ENCODE measurements at places on chromosomes 5 and 9. TPM values are rescaled to one million over a fixed set of nuclear protein-coding genes. Genes with fewer than 3 reads are reported as not detected.
A peak's percentile ranks its signal among the peaks of the same experiment; 100 is the strongest.

CERCAM gene
- 0.64 TPM for total RNA-seq

DNA sequence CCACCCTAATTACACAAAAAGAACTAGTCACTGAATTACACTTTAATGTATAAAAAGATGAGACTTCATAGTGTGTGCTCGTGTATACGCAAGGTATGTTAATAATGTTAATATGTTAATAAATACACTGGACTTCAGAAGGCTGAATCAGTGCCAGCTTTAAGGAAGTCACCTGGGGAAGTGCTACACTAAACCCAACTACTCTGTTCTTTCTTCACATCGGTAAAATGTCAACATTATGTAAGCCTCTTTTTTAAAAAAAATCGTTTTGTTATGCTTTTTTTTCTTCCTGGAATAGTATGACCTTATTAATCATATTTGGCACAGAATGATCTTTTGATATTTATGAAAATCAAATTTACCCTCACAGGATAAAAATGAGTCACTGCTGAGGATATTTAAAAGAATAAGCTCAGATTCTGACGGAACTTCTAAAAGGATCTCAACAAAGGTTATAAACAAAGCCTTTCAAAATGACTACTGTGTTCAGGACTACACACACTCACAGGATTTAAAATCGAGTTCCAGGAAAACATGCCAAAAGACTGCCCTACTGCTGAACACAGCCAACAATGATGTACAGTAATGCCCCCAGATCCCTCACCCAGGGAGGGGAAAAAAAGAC is 75.9 kb downstream of the AUH start:
- no peaks in the 10 kb centered on the region for H3K4me1 ChIP-seq
- no peak overlapping the region for H3K27ac ChIP-seq
- DNase-seq, result no peak

- DNase-seq, result no peak
- no peak overlapping the region for H3K27ac ChIP-seq
- no peaks in the 10 kb centered on the region for H3K27me3 ChIP-seq
- no peaks in the 10 kb centered on the region for H3K4me1 ChIP-seq
- H3K4me3 ChIP-seq, result no peak overlapping the region
These were observed 84.9 kb downstream of the ADAMTS12 start for GRCh38 chr5:33806738-33807442.

- no peak overlapping the region for H3K4me3 ChIP-seq
- H3K27ac ChIP-seq, result no peak overlapping the region
- DNase-seq, result no peak
- no peaks in the 10 kb centered on the region for H3K4me1 ChIP-seq
These were observed 7.3 kb upstream of the ROPN1L start for GRCh38 chr5:10434392-10434791.

GRCh38 chr9:33430942-33431341 is 16.5 kb downstream of the AQP3 start:
- H3K27me3 ChIP-seq, result no peaks in the 10 kb centered on the region
- no peaks in the 10 kb centered on the region for H3K36me3 ChIP-seq
- DNase-seq, result no peak
- H3K4me1 ChIP-seq, result no peaks in the 10 kb centered on the region
- no peak overlapping the region for H3K27ac ChIP-seq

DNA sequence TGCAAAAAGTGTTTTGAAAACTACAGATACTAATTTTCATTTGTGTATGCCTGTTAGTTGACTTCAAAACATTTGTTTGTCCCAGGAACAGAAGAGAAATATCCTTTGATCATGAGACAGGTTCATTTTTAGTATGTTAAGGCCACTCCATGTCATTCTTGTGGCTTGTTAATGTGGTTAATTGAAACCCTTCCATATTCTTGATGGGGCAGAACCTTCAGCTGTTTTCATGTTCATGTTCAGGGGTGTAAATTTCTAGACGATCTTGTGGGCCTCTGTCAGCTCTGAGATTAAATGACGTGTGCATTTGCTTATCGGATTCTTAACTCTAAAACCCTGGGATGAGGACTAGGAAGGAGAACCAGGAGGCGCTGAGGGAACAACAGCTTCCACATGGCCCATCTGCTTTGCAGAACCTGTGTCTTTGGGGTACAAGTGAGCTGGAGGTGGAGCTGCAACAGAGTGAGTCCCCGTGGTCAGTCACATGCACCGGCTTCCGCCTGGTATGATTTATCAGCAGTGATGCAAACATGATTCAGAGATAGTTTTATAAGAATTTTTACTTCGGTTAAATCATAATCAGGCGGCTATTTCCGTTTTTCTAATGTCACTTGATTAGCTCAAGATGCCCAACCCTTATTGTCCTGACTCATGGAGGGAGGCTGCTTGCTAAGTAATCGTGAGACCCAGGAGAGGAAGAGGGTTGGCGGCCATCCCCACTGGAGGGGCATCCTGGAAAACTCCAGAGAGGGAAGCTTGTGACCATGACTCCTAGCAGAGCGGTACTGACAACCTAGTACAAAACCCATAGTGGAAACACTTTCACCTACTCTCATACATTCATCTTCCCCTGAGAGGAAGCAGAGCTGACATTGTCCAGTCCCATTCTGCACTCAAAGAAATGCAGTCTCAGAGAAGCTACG is 138.4 kb downstream of the C9orf152 start:
- DNase-seq, result no peak
- H3K27me3 ChIP-seq, result no peaks in the 10 kb centered on the region
- H3K27ac ChIP-seq, result no peak overlapping the region
- H3K4me1 ChIP-seq, result no peaks in the 10 kb centered on the region
- H3K4me3 ChIP-seq, result no peak overlapping the region

DNA sequence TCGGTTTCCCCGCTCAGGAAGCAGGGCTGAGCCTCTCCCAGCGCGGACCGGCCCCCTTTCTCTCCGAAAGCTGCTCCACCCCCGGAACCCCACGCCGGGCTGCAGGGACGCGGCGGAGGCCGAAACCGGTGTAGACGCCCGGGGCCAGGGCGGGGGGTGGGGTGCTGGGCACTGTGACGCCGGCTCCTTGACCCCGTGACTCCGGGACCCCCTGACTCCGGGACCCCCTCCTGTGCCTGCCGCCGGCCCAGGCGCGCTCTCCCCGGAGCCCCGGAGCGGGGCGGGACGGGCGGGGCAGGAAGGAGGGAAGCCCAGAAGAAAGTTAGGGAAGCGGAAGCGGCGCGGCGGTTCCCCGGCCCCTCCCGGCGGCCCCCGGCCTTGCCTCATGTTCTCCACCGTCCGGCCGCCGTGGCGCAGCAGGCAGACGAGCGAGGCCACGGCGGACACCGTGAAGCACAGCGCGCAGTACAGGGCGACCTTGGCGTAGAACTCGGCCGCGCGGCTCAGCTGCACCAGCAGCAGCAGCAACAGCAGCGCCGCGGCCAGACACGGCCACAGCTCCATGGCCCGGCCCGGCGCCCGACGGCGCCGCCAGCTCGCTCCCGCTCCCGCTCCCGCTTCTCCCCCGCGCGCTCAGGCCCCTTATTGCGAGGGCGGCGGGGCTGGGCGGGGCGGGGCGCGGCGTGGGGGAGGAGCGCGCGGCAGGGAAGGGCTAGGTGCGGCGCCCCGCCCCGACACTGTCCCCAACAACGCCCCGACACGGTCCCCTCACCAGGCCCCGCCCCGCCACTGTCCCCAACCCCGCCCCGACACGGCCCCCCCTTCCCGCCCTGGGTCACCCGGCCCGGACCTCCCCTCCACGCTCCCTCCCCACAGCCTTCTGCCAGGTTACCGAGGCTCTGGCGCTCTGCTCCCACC is at the start of gene AGPAT2:
AGPAT2 (minus strand) TSS at position 664 of the 918 bp plus-strand sequence; CDS start at position 564, 100 bp downstream.
- H3K27ac ChIP-seq, result peak within 1 kb of the TSS; percentile 22
- peak; percentile 40 for DNase-seq
- peaks cover 11% of the 10 kb centered on the region for H3K4me1 ChIP-seq
- H3K4me3 ChIP-seq, result peak within 1 kb of the TSS; percentile 3

DNA sequence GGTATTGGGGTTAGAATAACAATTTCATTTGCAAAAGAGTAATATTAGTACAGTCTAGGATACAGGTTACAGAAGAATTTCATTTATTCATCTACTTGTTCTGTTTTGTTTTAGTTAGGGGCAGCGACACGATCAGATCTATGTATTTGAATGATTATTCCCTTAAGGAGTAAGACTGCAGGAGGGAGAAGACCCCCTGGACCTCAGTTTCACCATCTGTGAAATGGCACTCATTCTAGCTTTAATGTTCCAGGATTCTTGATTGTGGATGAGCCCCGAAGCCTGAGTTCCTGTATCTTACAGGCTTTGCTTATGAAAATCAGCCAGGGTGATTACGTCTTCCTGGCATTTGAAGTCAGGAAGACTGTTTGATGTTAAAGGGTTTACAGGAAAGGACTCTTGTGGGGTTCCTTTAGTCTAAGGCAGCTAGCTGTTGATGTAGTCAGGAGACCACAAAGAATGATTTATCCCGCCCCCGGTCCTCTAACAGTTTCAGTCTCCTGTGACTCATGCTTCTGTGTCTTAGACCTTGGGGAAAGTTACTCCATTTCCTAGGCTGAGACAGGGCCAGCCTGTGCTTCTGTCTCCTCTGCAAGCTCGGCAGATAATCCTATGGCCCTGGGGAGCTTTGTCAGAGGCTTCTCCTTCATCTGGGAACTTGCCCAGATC is 11.5 kb downstream of the SMIM3 start:
- no peaks in the 10 kb centered on the region for H3K36me3 ChIP-seq
- H3K27me3 ChIP-seq, result no peaks in the 10 kb centered on the region
- peak; percentile 44 for DNase-seq
- H3K4me1 ChIP-seq, result peaks cover 34% of the 10 kb centered on the region
- no peak overlapping the region for H3K4me3 ChIP-seq
